ENCODE measurements at places on chromosomes 7 and 10. TPM values are rescaled to one million over a fixed set of nuclear protein-coding genes. Genes with fewer than 3 reads are reported as not detected.

DNA sequence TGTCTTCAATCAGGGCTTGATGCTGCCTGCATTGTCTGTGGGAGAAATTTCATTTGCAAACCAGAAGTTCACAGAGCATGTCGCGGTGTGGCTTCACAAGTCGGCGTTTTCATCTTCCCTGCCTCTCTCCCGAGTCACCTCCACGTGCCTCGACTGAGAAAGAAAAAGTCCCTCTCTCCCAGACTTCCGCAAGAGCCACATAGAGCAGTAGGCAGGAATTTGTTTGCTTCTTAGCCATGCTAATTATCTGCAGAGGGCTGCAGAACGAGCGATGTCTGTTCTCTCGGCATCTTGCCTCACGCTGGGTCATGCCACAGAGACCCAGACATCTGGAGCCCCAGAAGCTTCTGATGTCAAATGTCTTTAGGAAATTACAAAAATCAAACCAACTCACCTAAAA lies 272.2 kb downstream of the TCF7L2 start:
- DNase-seq: no peak

DNA sequence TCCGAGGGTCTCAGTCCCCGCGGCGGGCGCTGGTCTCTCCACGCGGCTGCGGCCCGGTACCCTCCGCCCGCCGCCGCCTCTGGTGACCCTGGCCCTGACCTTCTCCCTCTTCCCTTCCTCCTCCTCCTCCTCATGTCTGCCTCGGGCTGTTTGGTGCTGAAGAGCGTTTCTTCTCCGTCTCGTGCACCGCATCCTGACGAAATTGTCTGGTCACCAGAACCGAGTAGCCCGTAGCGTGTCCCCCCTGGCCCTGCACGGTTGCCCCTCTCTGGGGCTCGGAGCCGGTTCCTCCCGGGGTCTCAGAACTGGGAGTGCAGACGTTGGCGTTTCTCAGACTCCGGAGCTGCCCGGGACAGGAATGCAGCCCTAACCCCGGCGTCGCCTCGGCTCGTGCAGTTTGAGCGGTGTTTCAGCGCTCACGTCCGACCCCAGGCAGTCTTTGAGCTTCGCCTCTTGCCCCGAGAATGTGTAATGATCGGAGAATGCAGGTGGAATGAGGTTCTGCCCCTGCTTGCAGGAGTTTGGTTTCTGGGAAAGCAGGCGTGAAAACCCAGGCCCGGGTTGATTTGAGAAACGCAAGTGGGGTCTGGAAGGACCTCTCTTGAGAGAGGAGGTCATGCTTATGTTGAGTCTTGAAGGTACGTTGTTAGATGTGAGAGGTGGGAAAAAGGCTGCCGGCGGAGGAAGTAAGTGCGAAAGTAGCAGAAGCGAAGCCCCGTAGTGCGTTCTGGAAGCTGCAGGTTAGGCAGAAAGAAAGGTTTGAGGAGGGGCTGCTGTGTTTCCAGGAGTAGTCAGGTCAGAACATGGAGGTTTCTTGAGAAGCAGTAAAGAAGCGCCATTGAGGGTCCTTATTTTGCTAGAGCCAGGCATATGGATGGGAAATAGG lies 743 bp downstream of the RBM17 start:
- no peak for DNase-seq

- no peak for DNase-seq
These were observed 251.4 kb downstream of the MAD1L1 start for GRCh38 chr7:1981201-1981877.

- no peak for DNase-seq
These were observed 709.0 kb upstream of the IGFBP3 start for GRCh38 chr7:46630031-46630430.

GRCh38 chr7:85587785-85588184 lies 400.9 kb upstream of the SEMA3D start:
- no peak for DNase-seq

DNA sequence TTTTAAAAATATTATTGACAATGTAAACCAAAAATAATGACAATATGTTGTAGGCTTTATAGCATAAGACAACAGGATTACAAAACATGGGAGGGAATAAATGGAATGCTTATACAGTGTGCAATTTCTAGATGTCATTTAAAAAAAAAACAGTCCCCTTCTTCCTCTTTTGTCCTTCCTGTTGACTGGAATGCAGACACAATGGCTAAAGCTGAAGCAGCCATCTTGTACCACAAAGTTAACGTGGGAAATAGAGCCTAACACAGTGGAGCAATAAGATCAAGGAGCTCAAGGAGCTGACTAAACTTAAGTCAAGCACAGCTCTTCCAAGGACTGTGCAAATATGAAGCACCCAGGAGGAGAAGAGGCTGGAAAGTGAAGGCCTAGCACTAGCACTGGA lies 208.1 kb downstream of the ARHGAP12 start:
- no peak for DNase-seq

DNA sequence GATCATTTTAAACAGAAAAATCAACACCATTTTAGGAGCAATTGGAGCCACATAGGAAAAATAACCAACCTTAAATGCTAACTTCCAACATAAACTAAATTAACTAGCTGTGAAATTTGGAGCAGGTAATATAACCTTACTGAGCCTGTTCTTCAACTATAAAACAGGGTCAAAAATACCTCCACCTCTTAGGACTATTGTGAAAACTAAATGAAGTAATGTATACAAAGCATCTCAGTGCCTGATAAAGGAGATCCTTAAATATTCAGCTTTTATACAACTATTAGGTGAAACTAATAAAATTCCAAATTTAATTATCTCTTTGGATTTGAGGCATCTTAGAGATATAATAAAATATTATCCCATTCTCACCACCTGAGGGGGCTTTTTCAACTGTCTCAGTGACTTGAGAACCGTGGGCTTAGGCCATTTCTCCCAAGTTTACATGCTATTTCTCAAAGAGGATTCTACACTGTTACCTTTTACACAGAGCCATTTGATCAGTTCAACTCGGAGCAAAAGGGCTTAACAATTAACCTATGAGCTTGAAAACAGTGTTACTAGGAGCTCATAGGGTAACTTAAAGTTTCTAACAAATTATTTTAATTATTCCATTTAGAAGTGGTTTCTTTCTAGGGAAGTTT lies 165.0 kb upstream of the ASAH2 start:
- no peak for DNase-seq

GRCh38 chr10:30489346-30489745 lies 55.4 kb downstream of the MAP3K8 start:
- DNase-seq: no peak

- DNase-seq: no peak
These were observed 18.1 kb downstream of the MINDY4 start for GRCh38 chr7:30789334-30789711.

GRCh38 chr10:125991392-125991791 lies 95.0 kb downstream of the FANK1 start:
- no peak for DNase-seq

GRCh38 chr10:110706690-110707098 lies 62.6 kb downstream of the RBM20 start:
- DNase-seq: no peak

DNA sequence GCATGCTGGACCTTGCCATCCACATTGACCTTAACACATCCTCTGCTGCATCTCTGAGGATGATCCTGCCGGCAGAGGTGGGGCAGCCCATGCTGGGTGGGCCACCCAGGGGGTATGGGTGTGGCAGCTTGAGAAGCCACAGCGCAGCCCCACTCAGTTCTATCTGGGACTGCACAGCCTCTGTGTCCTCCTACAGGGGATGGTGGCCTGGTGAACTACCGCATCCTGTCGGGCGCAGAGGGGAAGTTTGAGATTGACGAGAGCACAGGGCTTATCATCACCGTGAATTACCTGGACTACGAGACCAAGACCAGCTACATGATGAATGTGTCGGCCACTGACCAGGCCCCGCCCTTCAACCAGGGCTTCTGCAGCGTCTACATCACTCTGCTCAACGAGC lies 12.2 kb upstream of the C10orf105 start:
- DNase-seq: no peak

GRCh38 chr7:40327873-40328272 lies 193.1 kb downstream of the SUGCT start:
- DNase-seq: no peak

DNA sequence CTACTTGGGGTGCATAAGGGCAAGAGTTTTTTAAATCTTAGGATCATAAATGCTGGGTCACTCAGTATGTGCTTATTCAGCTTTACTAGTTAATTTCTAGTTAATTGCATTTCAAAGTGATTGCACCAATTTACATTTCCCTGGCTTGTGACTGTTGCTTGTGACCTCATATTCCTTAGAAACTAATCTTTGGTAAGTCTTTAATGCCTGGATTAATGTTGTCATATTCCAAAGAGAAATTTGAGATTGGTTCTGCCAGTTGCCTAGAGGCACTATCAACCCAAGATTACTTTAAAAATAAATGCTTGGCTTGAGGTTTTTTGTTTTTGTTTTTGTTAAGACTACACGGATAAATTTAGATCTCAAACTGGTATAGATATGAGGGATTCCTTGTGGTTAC lies 103.1 kb downstream of the ANK3 start:
- DNase-seq: no peak

GRCh38 chr10:102452672-102453340 lies 1.5 kb upstream of the C10orf95 start:
- DNase-seq: no peak

- no peak for DNase-seq
These were observed 1308.7 kb downstream of the REEP3 start for GRCh38 chr10:64829888-64830412.

- no peak for DNase-seq
These were observed 21.7 kb downstream of the LARP4B start for GRCh38 chr10:909831-910230.

DNA sequence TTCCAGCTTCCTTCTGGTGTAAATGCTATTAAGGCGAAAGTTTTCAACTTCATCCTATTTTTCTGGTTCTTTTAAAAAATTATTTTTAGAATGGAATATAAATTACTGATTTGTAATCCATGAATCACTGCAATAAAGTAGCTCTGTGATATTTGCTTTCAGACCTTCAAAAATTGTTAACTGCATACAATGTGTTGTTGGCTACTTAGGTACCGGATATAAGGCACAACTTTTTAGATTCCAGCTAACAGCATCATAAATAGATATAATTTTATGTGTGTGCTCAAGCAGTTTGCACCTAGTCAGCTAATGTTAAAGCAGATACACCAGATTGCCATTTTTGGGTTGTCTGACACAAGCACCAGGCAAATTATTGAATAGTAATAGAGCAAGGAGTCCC lies 58.7 kb downstream of the PON1 start:
- DNase-seq: no peak

The SPDYE11 gene
- total RNA-seq: not detected

The KNDC1 gene
- 2.2 TPM for total RNA-seq

The C10orf90 gene
- total RNA-seq: not detected

The GFRA1 gene
- 4.1 TPM for total RNA-seq

The CYP3A5 gene
- 104 TPM for total RNA-seq

The FZD8 gene
- total RNA-seq: 2.6 TPM

The TMEM26 gene
- total RNA-seq: 4.1 TPM

The PARD3 gene
- 73.5 TPM for total RNA-seq

The PVRIG gene
- total RNA-seq: 1.1 TPM

Measured in ureter (tissue), 1 donor.